ENCODE measurements at places on chromosomes 1 and 21.
A peak's percentile ranks its signal among the peaks of the same experiment; 100 is the strongest.

- no peak for DNase-seq
These were observed 368.9 kb downstream of the SEC16B start for GRCh38 chr1:177600936-177601335.

DNA sequence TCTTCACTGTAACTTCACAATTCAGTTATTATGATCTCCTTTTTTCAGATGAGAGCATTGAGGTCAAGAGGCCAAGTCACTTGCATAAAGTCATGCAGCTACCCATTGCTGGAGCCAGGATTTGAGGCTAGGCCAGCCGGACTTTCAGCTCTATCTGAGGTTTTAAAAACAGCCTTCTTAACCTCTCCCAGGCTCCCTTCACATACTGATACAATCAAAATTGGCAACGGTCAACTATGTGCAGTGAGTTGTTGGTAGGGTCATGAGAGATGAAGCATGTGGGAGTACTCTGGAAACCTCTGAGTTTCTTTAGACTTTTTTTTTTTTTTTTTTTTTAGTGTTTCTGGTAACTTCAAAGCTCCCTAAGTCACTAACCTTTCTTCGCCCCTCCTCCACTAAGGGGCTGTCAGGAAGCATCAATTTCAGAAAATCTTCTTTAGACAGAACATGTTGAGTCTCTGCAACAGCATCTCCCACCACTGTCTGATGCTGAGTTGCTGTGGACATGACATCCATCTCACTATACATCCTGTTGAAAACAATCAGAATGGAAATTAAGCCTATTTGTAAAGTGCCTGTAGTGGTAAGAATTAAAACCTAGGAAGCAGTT is 201.8 kb downstream of the SIPA1L2 start:
- DNase-seq = no peak

GRCh38 chr1:235093696-235094592 is 34.7 kb downstream of the TOMM20 start:
- peak; percentile 64 for DNase-seq

DNA sequence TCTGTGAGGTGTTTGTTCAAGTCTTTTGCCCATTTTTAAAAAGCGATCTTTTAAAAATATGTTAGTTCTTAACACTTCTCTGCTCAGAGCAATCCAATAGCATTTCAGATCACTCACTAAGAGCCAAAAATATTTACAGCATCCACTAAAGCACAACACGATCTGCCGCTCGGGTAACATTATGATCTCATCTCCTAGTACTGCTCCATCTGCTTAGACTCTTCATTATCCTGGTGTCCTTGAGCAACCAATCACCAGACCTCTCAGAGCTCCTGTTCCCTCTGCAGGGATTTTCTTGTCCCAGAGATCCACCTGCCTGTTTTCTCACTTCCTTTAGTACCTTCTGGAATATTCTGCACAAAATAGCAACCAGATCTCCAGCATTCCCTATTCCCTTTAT is 235.3 kb upstream of the ESRRG start:
- DNase-seq = no peak

DNA sequence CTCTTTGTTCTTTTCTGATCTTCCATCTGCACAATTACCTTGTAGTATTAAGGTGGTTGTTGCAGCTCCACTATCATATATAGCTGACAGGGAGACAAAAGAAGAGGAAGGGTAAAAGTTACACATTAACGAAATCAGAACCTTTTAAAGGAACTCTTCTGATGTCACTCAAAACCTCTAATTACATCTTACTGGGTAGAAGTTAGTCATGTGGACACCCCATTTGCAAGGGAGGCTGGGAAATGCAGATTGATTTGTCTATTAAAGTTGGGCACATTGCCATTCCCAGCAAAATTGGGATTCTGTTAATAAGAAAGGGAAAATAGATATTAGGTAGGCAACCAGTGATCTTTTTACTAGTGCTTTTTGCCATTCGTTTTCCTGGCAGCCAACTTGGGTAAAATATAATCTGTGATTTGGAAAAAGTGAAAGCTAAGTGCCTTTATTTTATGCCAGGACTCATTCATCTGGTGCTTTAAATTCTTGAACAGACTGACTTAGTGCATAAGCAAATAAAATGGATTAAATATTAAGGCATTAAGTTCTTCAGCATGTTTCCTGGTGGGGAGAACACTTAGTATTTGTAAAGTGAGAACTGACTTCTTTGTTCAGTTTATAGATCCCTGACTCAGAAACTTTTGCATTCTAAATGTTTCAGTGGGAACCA is 71.3 kb downstream of the DNM3 start:
- no peak for DNase-seq

DNA sequence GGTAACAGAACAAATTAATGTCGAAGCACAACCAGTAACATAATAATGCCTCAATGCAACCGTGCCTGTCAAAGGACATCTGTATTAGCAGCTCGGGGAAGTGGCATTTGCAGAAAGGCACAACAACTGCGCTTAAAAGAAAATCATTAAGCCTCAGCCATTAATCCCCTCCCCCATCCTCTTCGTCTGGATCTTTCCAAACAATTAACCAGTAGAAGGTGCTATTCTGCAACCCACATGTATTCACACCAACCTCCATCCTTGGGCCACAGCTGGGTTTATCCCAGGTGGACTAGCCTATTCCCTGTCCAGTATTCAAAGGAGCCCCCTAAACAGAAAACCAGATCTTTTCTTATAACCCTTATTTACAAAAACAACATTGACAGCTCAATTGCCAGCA is 2.6 kb downstream of the RERE start:
- DNase-seq = no peak

- no peak for DNase-seq
These were observed 23.7 kb upstream of the EDARADD start for GRCh38 chr1:236370420-236370819.

GRCh38 chr1:41381692-41382479 is 20.7 kb downstream of the FOXO6 start:
- no peak for DNase-seq

GRCh38 chr1:163201906-163202305 is 810 bp downstream of the RGS5 start:
- no peak for DNase-seq

DNA sequence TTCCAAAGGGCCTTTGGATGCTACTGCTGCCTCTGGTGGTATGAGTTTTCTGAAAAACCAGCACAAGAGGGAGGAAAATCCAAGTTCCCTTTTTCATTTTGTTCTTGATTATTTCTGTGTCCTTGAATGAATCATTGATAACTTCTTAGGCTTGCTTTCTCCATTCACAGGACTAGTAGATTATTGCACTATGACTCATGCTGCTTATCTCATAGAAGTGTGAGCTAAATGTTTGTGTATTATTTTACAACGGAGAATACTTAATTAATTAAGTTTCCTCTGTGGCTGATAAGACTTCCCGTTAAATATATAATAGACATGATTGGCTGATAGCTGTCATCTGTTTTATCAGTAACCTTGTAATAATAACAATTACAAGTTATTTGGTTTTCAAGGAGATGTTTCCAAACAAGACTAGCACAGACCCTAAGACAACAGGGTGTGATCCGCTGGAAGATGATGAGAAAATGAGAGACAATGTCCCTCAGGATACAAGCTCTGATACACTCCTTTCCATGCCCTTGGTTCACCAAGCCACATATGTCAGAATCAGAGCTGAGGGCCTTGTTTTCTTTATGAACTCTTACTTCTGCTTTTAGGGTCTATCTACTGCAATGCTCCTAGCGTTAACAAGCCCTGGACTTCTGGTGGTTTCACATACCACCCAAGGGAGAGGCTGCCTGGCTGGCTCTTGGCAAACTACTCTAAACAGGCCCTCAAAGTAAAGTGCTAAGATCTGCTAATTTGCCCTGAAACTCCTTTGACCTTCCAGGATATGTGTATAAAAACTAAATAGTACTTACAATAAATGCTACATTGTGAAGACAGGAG is 1078.3 kb downstream of the TTLL7 start:
- no peak for DNase-seq

DNA sequence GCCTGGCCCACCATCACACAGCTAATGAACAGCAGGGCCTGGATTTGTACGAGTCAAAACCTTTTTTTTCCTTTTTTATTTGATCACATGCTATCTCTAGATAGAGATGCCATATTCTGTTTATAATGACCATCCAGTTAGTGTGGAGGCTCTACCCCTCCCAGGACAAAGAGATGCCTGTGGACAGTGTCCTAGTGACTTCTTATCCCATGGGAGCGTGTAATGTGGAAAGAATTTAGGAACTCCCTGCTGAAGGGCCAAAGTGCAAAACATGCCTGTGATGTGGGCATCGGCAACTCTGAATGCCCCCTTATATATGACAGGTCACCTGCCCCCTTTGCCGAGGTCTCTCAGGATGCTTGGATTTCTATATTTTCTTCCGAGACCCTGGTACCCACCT is 292.2 kb downstream of the RRAGC start:
- DNase-seq = no peak

GRCh38 chr1:42680921-42681683 is 1.1 kb upstream of the YBX1 start:
- no peak for DNase-seq

GRCh38 chr1:64038965-64039364 is 164.5 kb upstream of the UBE2U start:
- no peak for DNase-seq

DNA sequence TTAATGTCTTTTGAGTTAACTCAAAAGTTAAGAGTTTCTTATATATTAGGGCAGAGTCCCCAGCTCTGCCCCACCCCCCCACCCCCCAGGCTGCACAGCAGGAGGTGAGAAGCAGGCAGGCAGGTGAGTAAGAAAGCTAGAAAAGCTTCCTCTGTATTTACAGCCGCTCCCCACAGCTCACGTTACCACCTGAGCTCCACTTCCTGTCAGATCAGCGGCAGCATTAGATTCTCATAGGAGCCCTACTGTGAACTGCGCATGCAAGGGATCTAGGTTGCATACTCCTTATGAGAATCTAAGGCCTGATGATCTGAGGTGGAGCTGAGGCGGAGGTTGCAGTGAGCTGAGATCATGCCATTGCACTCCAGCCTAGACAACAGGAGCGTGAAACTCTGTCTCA is 81.9 kb downstream of the SIM2 start:
- no peak for DNase-seq

- no peak for DNase-seq
These were observed 94.0 kb downstream of the SLC35F3 start for GRCh38 chr1:233998456-233998855.

- no peak for DNase-seq
These were observed 92.5 kb downstream of the CDC42BPA start for GRCh38 chr1:227225715-227226346.

DNA sequence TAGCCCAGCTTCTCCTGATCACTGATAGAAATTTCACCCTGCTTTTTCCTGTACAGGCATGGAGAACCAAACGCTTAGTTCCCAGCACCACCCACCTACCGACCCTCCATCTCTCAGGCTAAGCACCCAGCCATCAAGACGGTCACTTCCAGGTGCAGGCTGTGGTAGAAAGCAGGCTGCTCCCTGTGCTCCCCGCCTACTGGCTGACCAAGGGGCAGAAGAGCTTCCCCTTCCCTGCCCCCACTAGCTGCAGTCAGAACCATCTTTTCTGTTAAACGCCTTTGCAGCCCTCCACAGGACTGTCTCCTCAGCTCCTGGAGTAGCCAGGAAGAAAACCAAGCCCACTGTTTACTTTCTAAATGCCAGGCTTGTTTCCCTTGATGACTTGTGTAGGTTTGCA is 23.0 kb downstream of the SPATA46 start:
- DNase-seq = no peak

DNA sequence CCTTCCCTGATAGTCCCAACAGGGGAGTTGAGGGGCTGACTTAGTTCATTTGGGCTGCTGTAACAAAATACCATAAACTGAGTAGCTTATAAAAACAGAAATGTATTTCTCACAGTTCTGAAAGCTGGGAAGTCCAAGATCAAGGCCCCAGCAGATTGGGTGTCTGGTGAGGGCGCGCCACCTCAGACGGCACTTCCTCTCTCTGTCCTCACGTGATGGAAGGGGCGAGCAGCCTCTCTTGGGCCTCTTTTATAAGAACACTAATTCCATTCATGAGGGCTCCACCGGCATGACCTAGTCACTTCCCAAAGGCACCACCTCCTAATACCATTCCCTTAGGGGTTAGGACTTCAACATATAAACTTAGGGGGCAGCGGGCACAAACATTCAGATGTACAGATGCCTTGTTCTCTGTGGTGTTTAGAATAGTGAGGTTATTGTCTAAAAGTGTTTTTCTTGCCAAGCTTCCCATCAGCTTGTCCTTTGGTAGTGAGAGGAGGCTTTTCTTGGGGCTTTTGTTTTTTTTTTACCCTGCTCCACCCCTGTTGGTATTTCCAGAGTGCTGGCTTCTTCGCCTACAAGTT is 20.3 kb downstream of the NIPAL3 start:
- no peak for DNase-seq

GRCh38 chr1:186512698-186513457 is 52.0 kb upstream of the PDC start:
- DNase-seq = no peak

- DNase-seq = no peak
These were observed 43.0 kb upstream of the TARS2 start for GRCh38 chr1:150444232-150444631.

DNA sequence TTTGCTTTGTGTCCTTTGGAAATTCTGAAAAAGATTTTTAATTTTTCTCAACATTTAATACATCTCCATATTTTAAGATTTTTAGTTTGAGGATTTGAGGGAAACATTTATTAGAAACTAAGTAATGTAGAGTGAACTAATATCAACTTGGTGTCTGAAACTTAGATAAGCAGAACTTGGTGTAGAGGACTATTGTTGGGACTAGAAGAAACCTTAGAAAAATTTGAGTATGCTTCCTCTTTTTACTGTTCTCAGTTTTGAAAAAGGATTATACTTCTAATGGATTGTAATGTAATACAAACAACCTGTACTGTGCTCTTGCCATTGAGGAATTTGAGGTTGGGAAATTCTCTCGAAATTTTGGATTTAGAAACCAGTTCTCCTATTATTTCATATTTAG is 2.4 kb downstream of the FNBP1L start:
- no peak for DNase-seq

- DNase-seq = no peak
These were observed 137.4 kb downstream of the CNIH3 start for GRCh38 chr1:224753491-224753890.

DNA sequence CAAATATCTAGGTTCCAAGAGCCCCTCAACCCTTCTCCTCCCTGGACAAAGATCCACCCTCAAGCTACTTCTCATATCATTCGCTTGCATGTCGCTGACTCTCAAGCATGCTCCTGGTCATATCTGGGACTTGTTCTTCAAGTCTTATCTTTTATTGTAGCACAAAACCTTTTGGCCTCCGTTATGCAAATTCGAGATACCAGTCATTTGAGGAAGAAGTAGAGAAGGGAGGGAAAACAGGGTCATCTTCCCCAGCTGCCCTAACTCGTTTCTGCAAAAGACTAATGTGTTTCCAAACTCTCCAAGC is 63.8 kb upstream of the ETS2 start:
- no peak for DNase-seq

DNA sequence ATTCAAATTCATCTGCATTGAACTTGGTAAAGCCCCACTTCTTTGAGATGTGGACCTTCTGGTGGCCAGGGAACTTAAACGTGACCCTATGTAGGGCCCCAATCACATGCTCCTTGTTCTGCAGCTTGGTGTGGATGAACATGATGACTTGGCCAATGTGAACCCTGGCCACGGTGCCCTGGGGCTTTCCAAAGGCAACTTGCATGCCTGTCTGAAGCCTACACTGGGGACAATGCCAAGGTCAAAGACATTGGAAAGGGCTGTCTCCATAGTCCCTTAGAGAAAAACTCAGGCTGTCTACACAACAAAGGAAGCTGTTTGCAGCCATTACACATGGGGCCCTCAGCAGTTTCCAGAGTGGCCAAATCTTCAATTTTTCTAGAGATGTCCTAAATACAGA is 8.9 kb upstream of the VPS13D start:
- DNase-seq = no peak

GRCh38 chr1:35577071-35577998 is 4.2 kb downstream of the TFAP2E start:
- peak; percentile 43 for DNase-seq

GRCh38 chr1:86101616-86102015 is 55.0 kb downstream of the COL24A1 start:
- no peak for DNase-seq
